MV-4-11 (cell line): ENCODE measurements at places on chromosomes 6 and 20.

- DNase-seq: no peak
These were observed 174.6 kb downstream of the UBE3D start for GRCh38 chr6:82891076-82891475.

DNA sequence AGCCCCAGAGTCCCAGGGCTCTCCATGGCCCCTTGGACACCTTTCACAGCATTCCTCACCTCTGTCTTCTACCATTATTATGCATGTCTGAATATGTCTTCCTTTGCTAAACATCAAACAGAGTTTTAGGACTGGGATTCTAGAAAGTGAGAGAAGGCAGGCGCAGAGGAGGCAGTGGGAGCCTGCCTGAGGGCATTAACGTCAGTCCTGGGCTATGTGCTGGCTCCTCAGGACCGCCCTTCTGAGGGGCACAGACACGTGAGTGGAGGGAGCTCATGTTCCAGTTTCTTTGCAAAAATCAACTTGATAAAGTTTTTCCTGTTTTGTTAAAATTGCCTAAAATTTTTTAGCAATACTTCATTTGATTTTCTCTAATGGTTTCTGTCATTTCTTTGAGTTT, 38.0 kb downstream of the C6orf15 start:
- no peak for DNase-seq

DNA sequence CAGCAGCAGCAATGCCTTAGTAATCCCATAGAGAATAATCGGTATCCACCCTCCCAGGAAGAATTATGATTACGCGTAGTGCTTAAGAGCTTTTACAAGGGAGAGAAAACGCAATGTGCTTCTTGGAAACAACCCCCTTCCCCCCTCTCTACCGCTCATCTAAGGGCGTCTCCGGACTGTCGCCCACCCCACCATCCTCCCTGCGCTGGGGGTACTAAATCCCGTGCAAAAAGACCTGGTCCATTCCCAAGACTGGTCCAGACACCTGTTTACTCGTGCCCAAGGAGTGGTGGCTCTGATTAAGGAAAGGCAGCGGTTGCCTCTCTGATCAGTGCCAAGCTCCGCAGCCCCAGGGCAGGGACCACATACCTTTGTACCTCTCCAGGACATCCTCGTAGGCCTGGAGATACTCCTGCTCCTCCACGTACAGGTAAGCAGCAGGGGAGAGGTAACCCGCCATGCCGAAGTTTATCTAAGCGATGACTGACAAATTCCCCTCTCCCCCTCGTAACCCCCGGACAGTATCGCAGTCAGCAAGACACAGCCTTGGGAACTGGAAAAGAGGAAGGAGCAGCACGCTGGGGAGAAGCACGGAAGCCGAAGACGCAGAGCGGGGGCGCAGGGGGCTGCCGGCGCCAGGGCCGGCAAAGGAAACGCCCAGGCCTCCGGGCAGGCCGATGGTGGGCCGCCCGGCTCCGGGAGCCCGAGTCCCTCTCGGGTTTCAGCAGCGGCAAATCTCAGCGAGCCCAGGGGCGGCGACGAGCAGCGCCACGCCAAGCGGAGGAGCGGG, 112.0 kb upstream of the BEND6 start:
- DNase-seq: no peak

DNA sequence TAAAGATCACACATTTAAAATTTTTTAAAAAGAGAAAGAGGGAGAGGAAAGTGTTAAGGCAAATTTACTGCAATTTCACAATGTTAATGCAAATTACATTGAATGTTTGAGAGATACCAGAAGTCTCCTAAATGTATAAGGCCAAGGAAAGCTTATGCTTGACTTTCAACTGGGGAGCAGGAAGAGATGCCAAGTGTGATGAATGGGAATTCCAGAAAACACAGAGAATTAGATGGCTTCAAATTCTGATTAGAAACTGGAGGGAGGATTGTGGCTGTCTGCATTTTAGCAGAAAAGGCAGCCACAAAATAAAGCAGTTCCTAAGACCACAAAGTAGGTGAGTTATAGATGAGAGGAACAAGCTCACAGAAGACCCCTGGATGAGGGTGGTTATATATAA, 328.3 kb upstream of the CITED2 start:
- DNase-seq: no peak

DNA sequence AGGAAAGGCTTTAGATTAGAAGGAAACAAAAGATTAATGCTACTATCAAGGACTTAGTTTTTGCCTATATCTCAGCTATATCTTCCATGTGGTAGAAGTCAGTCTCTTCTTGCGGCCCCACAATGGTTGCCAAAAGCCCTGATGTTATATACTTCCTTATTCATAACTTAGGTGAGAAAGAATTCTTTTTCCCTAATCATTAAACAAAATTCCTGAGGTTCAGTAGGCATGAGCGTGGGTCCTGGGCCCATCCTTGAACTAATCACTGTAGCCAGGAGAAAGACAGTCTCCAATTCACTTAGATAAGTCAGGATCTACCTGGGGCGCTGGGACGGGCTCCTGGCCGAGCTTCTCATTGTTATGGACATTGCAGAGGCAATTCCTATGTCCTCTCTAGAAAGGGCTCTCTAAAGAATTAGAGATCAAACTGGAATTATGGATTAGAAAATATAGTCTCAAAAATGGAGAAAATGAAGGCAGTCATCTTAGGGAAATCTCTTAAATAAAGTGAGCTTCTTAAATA, 134.3 kb downstream of the KIF6 start:
- no peak for DNase-seq

GRCh38 chr6:32940656-32941213, at the start of gene HLA-DMB:
Gene HLA-DMB (minus strand): TSS chr6:32941028. CDS start chr6:32940807, 221 bp downstream.
- peak; percentile 48 for DNase-seq

DNA sequence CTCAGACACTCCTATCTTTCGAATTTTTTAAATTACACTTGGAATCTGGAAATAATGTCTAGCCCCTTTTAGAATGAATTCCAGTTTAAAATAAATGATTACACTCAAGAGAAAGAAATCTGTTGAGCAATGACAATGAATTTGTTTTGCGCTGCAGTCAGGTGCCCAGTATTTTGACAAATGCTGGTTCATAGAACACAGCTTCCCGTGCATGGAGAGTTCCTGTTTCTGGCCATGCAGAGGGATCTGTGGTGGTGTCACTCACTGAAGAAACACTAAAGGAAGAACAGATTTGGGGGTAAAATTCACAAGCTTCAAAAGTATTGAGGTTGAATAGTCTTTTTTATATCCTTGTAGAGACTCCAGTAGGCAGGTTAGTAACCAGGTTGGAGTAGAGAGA, 113.4 kb upstream of the CEP85L start:
- DNase-seq: peak; percentile 36

- no peak for DNase-seq
These were observed 25.2 kb downstream of the DLL1 start for GRCh38 chr6:170265655-170266054.

DNA sequence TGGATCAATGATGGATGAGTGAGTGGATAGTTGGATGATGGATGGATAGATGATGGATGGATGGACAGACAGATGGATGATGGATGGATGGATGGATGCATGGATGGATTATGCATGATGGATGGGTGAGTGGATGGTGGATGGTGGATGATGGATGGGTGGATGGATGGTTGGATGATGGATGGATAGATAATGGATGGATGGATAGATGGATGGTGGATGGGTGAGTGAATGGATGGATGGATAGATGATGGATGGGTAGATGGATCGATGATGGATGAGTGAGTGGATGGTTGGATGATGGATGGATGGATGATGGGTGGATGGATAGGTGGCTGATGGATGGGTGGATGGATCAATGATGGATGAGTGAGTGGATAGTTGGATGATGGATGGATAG, 176.0 kb downstream of the TAF4 start:
- no peak for DNase-seq

GRCh38 chr20:8209061-8209460, 77.0 kb downstream of the PLCB1 start:
- no peak for DNase-seq

DNA sequence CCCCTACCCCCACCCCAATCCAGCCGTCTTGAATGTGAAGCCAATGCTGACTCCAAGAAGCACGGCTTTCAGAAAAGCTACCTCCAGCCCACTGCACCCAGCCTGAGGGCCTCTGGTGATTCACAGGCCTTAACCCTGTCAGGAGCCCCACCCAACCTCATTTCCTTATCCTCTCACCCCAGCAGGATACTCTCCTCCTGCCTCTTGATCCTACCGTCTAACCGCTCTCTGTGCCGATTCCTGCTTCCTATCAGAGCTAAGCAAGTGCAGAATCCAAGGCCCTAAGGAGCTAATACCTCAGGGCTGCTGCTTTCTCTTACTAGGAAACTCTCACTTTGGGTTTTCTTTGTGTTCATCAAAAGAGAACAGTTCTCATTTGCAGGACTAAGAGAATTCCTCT, 47.2 kb downstream of the TRERF1 start:
- peak; percentile 52 for DNase-seq

- no peak for DNase-seq
These were observed 283.0 kb upstream of the NOX3 start for GRCh38 chr6:155738602-155739105.

DNA sequence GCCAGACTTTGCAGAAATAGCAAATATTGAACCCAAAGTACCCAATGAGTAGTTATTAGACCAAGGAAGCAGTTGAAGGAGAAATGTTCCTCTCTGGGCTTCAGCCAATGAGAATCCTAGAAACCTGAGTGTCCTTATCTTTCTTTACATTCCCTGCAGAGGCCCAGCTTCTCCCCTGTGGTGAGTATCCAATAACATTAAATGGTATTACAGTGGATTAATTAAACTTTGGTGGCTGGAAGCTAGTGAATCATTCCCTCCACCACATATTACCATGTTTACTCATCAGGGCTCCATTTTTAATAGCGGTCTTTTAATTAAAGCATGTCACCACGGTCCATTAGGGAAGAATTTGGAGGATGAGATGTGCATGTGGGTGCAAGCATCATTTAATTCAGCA, 74.0 kb downstream of the UNC5CL start:
- no peak for DNase-seq

- DNase-seq: no peak
These were observed at the start of gene WFDC5 for GRCh38 chr20:45114465-45115385. Gene WFDC5 (minus strand): TSS chr20:45115174. CDS start chr20:45115083, 91 bp downstream.

DNA sequence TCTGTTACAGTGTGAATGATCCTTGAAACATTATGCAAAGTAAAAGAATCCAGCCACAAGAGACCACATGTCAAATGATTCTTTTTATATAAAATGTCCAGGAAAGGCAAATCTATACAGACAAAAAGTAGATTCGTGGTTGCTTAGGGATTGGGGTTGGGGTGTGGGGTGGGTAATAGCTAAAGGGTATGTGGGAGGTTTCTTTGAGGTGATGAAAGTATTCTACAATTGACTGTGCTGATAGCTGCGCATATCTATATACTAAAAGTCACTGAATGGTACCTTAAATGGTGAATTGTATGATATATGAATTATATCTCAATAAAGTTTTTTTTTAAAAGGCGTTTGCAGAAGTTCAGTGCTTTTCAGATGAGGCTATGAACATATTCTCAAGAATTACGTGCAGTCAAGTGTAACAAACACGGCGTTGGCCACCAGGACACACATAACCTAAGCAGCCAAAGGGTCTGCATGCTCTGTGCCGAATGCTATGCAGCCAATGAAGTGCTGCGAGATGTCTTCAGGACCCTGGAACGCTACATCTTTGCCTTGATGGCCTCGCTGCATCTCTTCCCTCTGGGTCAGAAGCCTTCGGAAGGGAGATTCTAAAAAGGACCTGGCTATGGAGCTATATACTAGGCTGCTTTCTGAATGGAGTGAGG, 96.9 kb downstream of the SCML4 start:
- DNase-seq: no peak

DNA sequence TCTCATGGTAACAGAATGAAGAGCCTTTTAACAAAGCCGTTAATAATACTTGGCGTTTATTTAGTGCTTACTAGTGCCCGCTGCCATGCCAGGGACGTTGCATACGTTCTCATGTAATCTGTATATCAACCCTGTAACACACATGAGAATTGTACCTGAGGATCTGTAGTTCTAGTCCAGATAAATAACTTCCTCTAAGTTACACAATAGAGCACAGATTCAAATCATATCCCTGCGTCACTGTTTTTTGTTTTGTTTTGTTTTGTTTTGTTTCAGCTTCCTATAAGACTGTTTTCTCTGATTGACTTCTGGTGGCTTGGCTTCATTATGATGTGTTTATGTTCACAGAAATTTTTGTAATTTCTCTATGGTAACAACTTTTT, 553 bp downstream of the ZSCAN16 start:
- no peak for DNase-seq

DNA sequence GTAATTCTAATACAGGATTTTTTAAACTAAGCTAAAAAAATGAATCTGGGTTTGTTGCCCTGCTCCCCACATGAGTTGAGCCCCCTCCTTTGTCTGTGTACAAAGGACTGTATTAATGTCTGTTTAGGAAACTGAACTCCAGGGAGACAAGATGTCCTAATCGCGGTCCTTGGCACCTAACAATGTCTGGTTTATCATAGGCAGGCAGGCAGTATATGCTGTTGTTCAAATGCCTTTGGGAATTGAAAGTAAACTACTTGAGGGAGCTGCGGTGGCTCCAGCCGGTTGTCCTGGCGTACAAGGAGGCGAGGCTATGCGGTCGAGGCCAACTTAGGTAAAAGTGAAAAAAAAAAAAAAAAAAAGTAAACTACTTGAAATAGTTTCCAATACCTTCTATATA, 98.5 kb downstream of the TULP4 start:
- DNase-seq: no peak

DNA sequence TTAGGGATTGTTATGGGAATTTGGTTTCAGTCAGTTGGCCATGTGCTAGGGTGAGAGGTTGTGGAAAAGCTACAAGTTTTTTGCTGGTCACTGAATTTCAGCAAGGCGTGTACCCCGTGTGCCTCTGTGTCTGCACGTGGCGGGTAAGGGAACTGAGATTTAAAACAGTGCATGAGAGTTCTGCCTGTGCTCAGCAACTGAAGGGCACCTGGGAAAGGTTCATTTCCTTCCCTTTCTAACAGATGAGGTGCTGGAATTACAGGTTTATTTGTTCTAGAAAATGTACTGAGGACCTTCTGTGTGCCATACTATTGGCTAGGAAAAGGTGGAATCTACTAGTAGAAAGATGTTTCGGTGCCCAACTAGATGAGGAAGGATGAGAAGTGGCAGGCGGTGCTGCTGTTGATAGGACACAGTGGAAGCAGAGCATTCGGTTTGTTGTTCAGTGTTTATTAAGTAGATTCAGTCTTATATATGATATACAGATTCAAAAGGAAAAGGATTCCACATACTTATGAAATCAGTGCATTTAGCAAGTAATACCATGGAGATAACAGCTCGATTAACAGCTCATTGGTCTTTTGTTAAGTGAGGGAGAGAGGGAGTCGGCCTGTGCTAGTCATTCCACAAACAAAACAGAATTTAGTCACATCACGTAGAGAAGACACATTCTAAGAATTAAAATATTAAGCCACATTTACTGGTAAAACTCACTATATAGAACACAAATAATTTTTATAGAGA, 84.7 kb downstream of the ASXL1 start:
- DNase-seq: no peak

- DNase-seq: peak; percentile 25
These were observed 119.0 kb upstream of the ZNF184 start for GRCh38 chr6:27591699-27592480.
